HuH-7 (cell line): ENCODE measurements at places on chromosomes 5 and 9.

DNA sequence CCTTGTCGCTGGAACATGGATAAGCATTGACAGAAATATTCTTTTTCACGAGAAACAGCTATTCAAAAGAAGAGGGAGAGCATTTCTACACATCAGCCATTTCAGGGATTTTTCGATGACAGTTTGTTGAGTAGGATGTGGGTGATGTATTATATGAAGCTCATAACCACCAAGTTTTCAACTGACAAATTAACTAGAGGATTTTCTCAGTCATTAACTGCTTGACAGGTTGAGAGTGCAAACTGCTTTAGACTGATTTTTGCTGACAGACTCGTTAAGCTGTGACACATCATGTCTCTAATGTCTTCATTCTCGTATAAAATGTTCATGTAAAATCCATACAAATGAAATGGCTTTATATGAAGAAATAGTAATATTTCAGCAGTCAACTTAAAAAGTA lies 354.2 kb upstream of the KCNN2 start:
- no peak for DNase-seq

GRCh38 chr5:52774005-52774410 lies 13.7 kb upstream of the ITGA1 start:
- no peak for DNase-seq

GRCh38 chr5:11293523-11293922 lies 532.5 kb upstream of the DAP start:
- no peak for DNase-seq

GRCh38 chr9:135886147-135886981 lies 21.0 kb downstream of the CAMSAP1 start:
- DNase-seq, result no peak

DNA sequence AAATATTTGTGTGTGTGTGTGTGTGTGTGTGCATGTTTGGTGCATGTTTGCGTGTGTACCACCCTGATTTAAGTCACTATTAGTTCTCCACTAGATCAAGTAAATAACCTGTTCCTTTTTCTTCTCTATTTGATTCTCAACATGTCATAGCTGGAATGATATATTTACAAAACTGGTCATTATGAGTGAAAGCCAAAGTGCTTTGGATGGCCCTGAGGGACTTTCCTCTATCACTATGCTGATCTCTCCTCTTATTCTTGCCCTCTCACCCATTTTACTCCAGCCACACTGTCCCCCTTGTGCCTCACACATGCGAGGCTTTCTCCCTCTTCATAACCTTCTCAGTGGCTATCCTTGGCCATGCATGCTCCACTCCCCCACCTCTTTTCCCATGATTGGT lies 144.6 kb upstream of the NMUR2 start:
- no peak for DNase-seq

DNA sequence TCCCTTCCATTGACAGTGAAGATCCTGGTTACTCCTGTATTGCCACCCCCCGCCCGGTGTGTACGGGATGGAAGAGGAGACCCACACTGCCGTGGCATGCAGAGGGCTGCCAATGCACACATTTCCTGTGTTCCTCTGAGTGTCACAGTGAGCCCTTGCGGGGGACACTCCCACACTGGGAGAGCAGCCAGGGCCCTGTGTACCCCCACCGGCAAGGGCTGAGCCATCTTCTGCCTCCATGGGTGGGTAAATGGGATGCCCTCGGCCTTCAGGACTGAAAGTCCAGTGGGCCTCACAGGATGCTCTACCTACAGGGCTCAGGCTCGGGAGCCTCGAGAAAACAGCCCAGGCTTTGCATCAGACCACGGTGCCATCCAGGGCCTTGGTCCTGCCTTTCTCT lies 18.1 kb downstream of the IRX1 start:
- no peak for DNase-seq

- DNase-seq, result no peak
These were observed 3.9 kb downstream of the SLC35A4 start for GRCh38 chr5:140568443-140569063.

- no peak for DNase-seq
These were observed 119.4 kb upstream of the PTCH1 start for GRCh38 chr9:95635986-95636671.
